Neural cell (in vitro differentiated cells): ENCODE measurements at places on chromosomes 13 and 19. TPM values are rescaled to one million over a fixed set of nuclear protein-coding genes. Genes with fewer than 3 reads are reported as not detected.

Gene ERICH4
- polyA plus RNA-seq, result not detected in 2 replicates

Gene ZNF564
- polyA plus RNA-seq, result 7.3 and 7.6 TPM in 2 replicates

Gene SIGLEC8
- polyA plus RNA-seq, result not detected in 2 replicates

Gene PTH2
- polyA plus RNA-seq, result not detected in 2 replicates

Gene CLDND2
- not detected in 2 replicates for polyA plus RNA-seq

Gene CYP2B6
- polyA plus RNA-seq, result not detected in 2 replicates

Gene USHBP1
- 0.59 TPM in 1 of 2 replicates, not detected in the other for polyA plus RNA-seq

Gene KLK3
- not detected in 2 replicates for polyA plus RNA-seq

Gene BIVM
- polyA plus RNA-seq, result 57.7 and 60.7 TPM in 2 replicates

Gene FCAR
- not detected in 2 replicates for polyA plus RNA-seq

Gene PCDH8
- polyA plus RNA-seq, result 2.4 and 6.9 TPM in 2 replicates

Gene IGFL2
- polyA plus RNA-seq, result not detected in 2 replicates

Gene LRRC63
- polyA plus RNA-seq, result not detected in 2 replicates

Gene PIH1D1
- 132 and 145 TPM in 2 replicates for polyA plus RNA-seq

Gene ZNF439
- polyA plus RNA-seq, result 1.5 and 2.0 TPM in 2 replicates

Gene JAK3
- 0.04 and 0.11 TPM in 2 replicates for polyA plus RNA-seq

Gene SIGLEC10
- polyA plus RNA-seq, result not detected in 2 replicates

Gene SLITRK5
- 4.2 and 4.3 TPM in 2 replicates for polyA plus RNA-seq

Gene IRGC
- polyA plus RNA-seq, result 0.51 TPM in 1 of 2 replicates, not detected in the other

Gene FUT6
- polyA plus RNA-seq, result not detected in 2 replicates

Gene FXYD7
- 35.7 and 37.6 TPM in 2 replicates for polyA plus RNA-seq

Gene GPC6
- 8.3 and 9.0 TPM in 2 replicates for polyA plus RNA-seq

Gene TSKS
- not detected in 2 replicates for polyA plus RNA-seq

Gene PSG6
- polyA plus RNA-seq, result not detected in 2 replicates

Gene ADGRE3
- not detected in 2 replicates for polyA plus RNA-seq

Gene ZFP14
- polyA plus RNA-seq, result 16.1 and 16.4 TPM in 2 replicates

Gene LRRC4B
- 83.1 and 98.9 TPM in 2 replicates for polyA plus RNA-seq

Gene OR10H1
- not detected in 2 replicates for polyA plus RNA-seq

Gene CEACAM8
- not detected in 2 replicates for polyA plus RNA-seq

Gene OVOL3
- not detected in 2 replicates for polyA plus RNA-seq

Gene DZIP1
- polyA plus RNA-seq, result 32.1 and 35.3 TPM in 2 replicates

Gene HOMER3
- 83.6 and 87.7 TPM in 2 replicates for polyA plus RNA-seq

Gene KCNC3
- 0.97 and 1.1 TPM in 2 replicates for polyA plus RNA-seq

Gene PRODH2
- polyA plus RNA-seq, result not detected in 2 replicates

Gene LYPD3
- polyA plus RNA-seq, result not detected in 2 replicates

Gene ATP8A2
- 11.9 and 14.9 TPM in 2 replicates for polyA plus RNA-seq

Gene CEACAM4
- not detected in 2 replicates for polyA plus RNA-seq

Gene APOC1
- polyA plus RNA-seq, result not detected in 2 replicates

Gene SBK3
- not detected in 2 replicates for polyA plus RNA-seq

Gene VSTM1
- polyA plus RNA-seq, result not detected in 2 replicates

Gene ZNF578
- 0.47 and 1.1 TPM in 2 replicates for polyA plus RNA-seq

Gene PSG11
- polyA plus RNA-seq, result not detected in 2 replicates

Gene C19orf85
- 0.19 and 3.0 TPM in 2 replicates for polyA plus RNA-seq

Gene HPN
- polyA plus RNA-seq, result 0.15 TPM in 1 of 2 replicates, not detected in the other

Gene LYPD5
- not detected in 2 replicates for polyA plus RNA-seq

Gene KBTBD7
- polyA plus RNA-seq, result 22.6 and 28.0 TPM in 2 replicates

Gene AMH
- 57.5 and 71.5 TPM in 2 replicates for polyA plus RNA-seq

Gene ANO8
- 51.3 and 68.6 TPM in 2 replicates for polyA plus RNA-seq

Gene PPP1R13L
- polyA plus RNA-seq, result 0.74 TPM in 1 of 2 replicates, not detected in the other

Gene C19orf67
- not detected in 2 replicates for polyA plus RNA-seq

Gene KCNN4
- not detected in 2 replicates for polyA plus RNA-seq

Gene SIGLECL1
- polyA plus RNA-seq, result not detected in 2 replicates

Gene THAP8
- polyA plus RNA-seq, result 3.8 and 5.5 TPM in 2 replicates

Gene PSG3
- polyA plus RNA-seq, result not detected in 2 replicates

Gene PSG7
- not detected in 2 replicates for polyA plus RNA-seq

Gene TMPRSS9
- not detected in 2 replicates for polyA plus RNA-seq

Gene FUT2
- polyA plus RNA-seq, result not detected in 2 replicates
